ENCODE measurements at places on chromosomes 1 and 21.

- DNase-seq: no peak
Observed at GRCh38 chr1:119767486-119767885, 1.2 kb downstream of the HMGCS2 start.

GRCh38 chr1:183318433-183318832 is 99.7 kb downstream of the NMNAT2 start:
- DNase-seq: peak; percentile 71

GRCh38 chr1:39158327-39159086 is 46.0 kb upstream of the MACF1 start:
- DNase-seq: no peak

DNA sequence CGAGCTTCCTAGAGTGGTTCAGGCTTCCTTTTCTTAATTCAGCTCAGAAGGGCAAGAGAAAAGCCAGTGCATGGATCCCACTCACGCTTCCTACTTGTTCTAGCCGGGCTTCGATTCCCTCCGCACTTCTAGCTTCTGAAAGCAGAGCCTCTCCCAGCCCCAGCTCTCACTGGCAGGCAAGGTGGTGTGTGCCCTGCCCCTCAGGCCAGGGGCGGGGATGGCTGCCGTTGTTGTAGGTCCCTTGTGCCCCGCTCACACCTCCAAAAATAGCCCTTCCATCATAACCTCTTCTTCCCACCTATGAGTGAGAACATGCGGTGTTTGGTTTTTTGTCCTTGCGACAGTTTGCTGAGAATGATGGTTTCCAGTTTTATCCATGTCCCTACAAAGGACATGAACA is 31.6 kb downstream of the BACE2 start:
- no peak for DNase-seq

DNA sequence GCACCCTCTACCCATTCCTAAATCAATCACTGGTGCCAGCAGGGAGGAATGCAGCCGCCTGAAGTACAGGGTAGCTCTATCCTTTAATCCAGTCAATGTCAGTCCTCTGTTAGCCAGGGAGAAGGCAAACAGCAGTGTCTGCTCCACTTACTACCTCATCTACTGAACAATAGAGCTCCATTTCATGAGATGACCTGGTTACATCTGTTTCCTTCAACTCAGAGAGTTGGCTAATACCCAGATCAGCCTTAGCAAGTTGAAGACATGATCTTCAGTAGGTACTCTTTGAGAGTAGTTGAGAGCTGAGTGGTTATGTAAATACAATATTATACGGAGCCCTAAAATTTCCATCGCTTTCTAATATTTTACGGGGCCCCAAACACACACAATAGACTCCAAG is 46.1 kb upstream of the CD34 start:
- no peak for DNase-seq

GRCh38 chr1:63688302-63688890 is 85.4 kb upstream of the ROR1 start:
- no peak for DNase-seq

DNA sequence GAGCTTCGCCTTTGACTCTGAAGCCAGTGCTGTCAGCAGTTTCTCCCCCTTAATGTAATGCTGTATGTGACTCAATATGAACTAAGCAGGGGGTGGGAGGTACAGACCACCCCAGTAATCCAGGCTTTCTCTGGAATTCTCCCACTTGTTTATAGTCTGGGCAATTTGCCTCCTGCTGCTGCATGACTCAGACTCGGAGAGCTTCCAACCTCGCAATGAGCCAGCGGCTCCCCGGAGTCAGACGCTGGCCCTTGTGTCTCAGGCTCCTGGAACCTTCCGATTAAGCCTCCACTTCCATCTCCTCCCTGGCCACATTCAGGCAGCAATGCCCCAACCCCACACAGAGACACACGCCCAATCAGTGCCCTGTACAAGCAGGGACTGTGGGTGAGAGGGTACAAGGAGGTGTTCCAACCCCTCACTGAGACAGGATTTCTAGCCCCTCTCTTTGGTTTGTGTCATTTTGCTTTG is 471.7 kb upstream of the VAMP3 start:
- peak; percentile 83 for DNase-seq

DNA sequence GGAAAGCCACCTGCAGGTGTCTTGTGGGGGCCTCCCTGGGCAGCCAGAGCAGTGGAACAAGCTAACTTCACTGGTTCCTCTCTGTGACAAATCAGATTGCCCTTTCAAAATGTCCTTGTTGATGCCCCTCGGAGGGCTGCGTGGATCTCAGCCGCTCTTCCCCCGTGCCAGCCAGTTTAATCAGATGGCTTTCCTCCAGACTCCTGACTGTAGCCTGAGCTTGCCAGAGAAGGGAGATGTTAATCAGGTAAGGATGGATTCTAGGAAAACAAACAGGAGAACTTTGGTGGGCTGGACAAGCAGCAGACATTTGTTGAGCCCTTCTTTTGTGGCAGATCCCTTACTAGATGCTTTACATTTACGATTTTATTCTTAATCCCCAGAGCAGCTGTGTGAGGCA is 88.2 kb downstream of the DMRTA2 start:
- no peak for DNase-seq

- DNase-seq: no peak
Observed at GRCh38 chr1:204384636-204385352, 25.1 kb upstream of the PLEKHA6 start.

DNA sequence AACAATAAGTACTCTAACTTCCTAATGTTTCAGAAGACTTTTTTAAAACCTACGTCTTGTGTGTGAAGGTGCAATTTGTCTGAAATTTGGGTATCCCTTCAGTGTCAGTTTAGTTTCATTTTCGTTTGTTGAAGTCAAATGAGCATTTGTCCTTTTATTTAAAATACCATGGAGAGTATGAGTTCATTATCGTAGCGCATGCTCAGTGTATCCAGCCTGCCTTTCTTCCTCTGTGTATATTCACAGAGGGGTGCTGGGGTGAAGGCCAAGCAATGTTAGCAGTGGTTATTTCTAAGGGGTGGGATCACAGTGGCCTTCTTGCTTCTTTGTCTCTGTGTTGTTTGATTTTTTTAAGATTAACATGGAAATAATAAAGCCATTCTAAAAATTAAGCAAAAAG is 43.2 kb downstream of the CNN3 start:
- DNase-seq: no peak

- no peak for DNase-seq
Observed at GRCh38 chr1:198681831-198682759, 43.3 kb downstream of the PTPRC start.

DNA sequence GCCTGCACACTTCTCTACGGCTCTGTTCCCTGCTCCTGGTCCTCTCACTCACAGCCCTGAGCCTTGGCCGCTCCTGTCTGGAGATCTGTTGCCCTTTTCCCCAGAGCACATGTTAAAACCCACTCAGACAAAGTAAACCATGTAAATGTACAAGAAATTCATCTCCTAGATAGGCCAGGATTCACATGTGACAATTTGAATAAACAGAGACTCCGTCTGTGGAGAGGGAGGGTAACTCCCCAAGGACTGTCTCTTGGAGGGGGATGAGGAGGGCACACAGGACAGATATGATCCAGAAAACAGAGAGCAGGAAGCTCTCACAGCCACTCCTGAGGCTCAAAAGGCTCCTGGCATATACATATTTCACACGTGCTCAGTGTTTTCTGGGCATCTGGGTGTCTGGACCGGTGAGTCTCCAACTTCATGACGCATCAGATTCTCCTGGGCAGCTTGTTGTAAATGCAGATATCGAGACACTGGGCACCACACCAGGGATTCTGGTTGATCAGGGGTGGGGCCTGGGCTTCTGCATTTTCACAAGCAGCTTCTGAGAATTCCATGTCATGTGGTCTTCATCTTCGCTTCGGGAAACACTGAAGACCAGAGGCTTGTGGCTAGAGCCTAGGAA is 6.4 kb upstream of the KAZN start:
- DNase-seq: no peak

- no peak for DNase-seq
Observed at GRCh38 chr21:16605597-16605996, 875.8 kb downstream of the USP25 start.

GRCh38 chr1:109307274-109308021 is 637 bp upstream of the MYBPHL start:
- no peak for DNase-seq

DNA sequence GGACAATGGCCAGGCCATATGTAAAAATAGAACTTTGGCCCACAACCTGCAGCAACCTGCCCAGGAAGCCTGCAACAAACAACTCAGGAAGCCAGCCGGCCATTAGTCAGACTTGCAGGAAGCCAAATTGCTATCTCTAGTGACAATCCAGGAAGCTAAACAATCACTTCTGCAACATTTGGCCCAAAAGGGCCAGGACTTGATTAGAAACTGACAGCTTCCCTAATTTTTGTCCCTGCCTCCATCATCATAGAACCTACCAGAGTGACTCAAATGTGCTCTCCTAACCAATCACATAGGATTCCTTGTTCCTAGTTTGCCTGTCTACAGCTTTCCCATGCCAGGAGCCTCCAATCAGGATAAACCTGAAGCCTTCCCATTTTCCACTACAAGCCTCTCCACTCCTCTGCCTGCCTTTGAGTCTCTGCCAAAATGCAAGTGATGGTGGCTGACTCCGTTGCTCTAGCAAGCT is 639.3 kb downstream of the PTPRU start:
- peak; percentile 2 for DNase-seq

DNA sequence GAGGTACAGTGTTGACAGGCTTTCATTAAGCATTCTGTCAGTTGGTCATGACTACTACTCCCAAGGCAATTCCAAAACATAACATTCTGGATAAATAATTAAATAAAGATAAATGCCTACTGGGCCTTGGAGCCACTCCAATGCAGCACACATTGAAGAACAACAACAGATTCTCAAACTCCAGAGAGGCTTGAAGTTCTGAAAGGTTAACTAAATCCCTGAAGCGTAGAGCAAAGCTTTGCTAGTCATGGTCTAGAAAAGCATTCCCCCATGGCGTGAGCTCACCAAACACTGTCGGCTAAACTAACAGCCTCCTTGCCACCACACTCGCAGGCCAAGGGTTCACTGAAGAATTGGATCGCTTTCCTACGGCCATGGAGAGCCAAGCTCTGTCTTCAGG is 268.0 kb downstream of the ATG4C start:
- DNase-seq: no peak

DNA sequence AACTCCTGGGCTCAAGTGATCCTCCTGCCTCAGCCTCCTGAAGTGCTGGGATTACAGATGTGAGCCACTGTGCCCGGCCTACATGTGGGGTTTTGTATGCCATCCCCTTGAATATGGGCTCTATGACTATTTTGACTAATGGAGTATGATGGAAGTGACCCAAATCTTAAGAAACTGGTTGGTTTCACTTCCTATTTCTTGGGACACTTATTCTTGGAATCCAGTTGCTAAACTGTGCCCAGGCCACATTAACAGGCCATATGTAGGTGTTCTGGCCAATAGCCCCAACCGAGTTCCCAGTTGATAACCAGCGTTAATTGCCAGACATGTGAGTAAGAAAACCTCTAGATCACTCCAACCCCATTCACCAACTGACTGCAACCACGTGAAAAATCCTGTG is 36.3 kb upstream of the CLIC4 start:
- DNase-seq: no peak

GRCh38 chr1:78549891-78550290 is 59.1 kb downstream of the PTGFR start:
- DNase-seq: no peak

DNA sequence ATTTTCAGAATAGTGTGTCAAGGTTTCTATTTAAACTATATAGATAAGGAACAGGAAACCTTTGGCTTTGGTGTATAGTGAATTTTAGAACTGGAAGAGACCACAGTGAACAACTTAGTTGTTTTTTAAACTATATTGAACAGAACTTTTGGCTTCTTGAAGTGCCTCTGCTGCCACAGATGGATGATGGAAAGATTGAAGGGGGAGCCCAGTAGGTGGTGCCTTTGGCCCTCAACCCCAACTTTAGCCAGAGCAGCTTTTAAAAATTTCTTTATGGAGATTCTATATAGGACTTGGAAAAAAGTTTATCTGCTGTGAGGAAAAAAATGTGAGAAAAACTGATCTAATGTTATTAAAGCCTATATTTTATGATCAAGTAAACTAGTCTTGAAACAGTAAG is 50.2 kb downstream of the SWT1 start:
- no peak for DNase-seq

DNA sequence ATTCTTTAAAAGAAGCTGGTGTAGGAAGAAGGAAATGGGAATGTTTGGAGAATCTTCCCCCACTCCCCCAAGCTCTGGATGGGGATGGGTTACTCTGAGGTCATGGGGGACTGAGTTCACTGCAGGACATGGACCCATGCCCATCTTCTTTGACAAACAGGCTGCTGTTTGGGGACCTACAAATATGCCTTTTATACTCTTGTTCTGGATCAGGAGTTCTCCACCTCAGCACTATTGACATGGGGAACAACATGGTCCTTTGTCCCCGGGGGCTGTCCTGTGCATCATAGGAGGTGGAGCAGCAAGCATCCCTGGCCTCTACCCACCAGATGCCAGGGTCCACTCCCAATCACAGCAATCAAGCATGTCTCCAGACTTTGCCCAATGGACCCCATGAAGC is 365.8 kb upstream of the C1orf174 start:
- DNase-seq: no peak

- DNase-seq: no peak
Observed at GRCh38 chr1:183566026-183566425, 24.2 kb downstream of the NCF2 start.

- no peak for DNase-seq
Observed at GRCh38 chr1:207952617-207953542, 42.0 kb upstream of the CD34 start.

GRCh38 chr1:34845131-34845901 is 14.2 kb downstream of the SMIM12 start:
- DNase-seq: no peak

DNA sequence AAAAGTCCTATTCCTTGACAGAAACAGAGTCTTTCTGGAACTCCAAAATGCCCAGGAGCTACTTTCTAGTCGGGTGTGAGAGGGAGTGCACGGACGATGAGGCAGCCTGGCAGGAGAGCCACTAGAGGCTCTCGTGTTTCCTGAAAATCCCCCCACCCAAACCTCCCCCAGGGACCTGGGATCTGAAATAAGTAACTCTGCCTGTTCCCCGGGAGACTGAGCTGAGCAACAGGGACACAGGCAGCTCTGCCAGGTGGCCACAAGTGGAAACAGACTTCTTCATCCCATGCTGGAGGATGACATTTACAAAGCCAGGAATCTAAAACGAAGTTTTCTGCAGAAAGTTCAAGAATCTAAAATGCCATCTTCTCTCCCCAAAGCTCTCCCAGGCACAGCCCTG is 77.1 kb downstream of the ITPKB start:
- DNase-seq: no peak

DNA sequence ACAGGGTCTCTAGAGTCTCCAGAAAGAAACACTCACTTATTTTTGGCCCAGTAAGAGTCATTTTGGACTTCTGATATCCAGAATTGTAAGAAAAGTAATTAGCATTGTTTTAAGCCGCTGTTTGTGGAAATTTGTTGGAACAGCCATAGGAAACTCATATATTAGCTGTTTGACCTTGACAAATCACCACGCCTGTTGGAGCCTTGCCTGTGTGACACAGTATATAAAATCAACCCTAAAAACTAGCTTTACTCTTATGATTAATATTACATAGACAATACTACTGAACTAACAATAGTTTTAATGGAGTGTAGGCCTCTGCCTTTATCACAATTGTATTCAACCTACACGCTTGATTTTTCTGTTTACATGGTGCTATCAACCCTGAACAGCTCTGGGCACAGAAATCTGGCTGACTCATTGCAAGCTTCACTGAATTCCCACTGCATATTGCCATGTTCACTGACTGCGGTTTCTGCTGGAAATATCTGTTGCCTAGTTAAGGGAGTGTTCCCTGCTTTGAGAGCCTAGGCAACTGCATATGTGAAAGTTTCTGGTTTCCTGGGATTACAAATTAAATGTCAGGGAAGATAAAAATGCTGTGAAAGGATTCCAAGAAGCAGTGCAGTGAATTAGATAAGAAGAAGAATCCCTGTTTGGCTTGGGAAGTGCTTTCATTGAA is 419.5 kb upstream of the DEPDC1 start:
- DNase-seq: no peak
